ENCODE measurements at places on chromosomes 7 and 10. TPM values are rescaled to one million over a fixed set of nuclear protein-coding genes. Genes with fewer than 3 reads are reported as not detected.

The LRRTM3 gene
- total RNA-seq: not detected

The TMEM213 gene
- total RNA-seq: not detected

The FFAR4 gene
- total RNA-seq: 0.27 TPM

The GATA3 gene
- total RNA-seq: 7.2 TPM

The LIPF gene
- not detected for total RNA-seq

The EBF3 gene
- total RNA-seq: 0.19 TPM

The FGFBP3 gene
- total RNA-seq: 2.3 TPM

The CDK1 gene
- 87.6 TPM for total RNA-seq

The FKBP14 gene
- total RNA-seq: 11.0 TPM

The FAM25C gene
- 4.7 TPM for total RNA-seq

The PON1 gene
- 0.34 TPM for total RNA-seq

The SVIL gene
- 22.7 TPM for total RNA-seq

The KIAA1217 gene
- total RNA-seq: 3.2 TPM

The SEMA3D gene
- 0.05 TPM for total RNA-seq

The GIMAP6 gene
- total RNA-seq: not detected

All from A549 treated with CpdA at 1 μM for 4 hours (cell line).